Psoas muscle (tissue), 8 donors: ENCODE measurements at places on chromosomes 6 and 20. TPM values are rescaled to one million over a fixed set of nuclear protein-coding genes. Genes with fewer than 3 reads are reported as not detected.

GRCh38 chr20:60078351-60079250 lies 120.4 kb downstream of the CDH26 start:
- DNase-seq, result no peak

GRCh38 chr6:150874179-150874578 lies 8.7 kb downstream of the MTHFD1L start:
- DNase-seq, result no peak

- DNase-seq, result no peak
Observed at GRCh38 chr6:137863091-137863797, 3.8 kb upstream of the TNFAIP3 start.

DNA sequence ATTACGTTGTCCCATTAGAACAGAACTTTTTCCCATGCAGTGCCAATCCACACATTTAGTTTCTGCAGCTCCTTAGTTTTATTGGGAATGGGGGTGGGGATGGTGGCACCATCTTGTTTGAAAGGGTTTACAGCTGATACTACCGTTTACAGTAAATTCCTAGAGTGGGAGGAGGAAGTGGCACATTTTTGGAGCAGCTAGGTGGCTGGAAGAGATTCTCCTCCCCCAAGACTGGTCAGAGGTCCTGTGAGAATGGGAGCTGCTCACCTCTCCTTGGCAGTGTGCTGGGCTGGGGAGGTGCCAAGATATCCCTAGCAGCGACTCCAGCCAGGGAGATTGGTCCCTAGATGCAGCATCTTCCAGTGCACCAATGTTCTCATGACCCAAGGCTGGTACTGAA lies 12.4 kb upstream of the CCN6 start:
- DNase-seq, result no peak

GRCh38 chr6:84583784-84584183 lies 180.6 kb downstream of the TBX18 start:
- DNase-seq, result no peak

DNA sequence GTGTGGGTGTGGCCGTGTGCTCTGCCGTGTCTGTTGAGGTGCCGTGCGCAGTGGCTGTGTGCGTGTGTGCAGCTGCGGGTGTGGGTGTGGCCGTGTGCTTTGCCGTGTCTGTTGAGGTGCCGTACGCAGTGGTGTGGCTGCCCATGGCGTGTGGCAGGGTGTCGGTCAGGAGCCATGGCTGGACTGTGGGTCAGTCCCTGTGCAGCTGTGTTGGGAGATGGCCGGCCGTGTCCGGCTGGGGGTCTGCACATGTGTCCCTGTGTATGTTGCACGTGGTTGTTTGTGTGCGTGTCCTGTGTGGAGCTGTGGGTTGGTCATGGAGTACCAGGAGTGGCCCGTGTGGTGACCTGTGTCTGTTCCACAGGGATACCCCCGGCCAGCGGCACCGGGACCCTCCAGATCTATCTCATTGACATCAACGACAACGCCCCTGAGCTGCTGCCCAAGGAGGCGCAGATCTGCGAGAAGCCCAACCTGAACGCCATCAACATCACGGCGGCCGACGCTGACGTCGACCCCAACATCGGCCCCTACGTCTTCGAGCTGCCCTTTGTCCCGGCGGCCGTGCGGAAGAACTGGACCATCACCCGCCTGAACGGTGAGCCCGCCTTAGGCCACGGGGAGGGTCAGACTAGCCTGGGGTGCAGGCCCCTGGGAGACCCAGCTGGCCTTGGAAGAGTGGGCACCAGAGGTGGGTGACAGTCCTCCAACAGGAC lies 137.7 kb downstream of the TAF4 start:
- no peak for DNase-seq

DNA sequence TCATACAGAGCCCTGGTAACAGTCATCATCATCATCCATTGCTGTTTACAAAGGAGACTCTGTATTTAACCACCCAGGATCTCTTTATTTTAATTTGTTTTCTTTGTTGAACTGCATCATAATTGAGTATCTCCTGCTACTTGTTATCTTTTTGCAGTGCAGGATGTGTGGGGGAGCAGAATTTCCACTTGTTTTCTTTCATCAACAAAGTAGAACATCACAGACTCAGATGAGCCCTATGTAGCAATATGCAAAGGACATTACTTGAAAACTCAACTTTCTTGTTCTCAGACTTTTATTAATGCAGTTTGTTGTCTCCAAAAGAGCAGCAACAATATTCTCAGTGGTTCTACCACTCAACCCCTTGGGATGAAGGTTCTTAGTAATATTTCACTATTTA lies 38.7 kb upstream of the IPCEF1 start:
- no peak for DNase-seq

DNA sequence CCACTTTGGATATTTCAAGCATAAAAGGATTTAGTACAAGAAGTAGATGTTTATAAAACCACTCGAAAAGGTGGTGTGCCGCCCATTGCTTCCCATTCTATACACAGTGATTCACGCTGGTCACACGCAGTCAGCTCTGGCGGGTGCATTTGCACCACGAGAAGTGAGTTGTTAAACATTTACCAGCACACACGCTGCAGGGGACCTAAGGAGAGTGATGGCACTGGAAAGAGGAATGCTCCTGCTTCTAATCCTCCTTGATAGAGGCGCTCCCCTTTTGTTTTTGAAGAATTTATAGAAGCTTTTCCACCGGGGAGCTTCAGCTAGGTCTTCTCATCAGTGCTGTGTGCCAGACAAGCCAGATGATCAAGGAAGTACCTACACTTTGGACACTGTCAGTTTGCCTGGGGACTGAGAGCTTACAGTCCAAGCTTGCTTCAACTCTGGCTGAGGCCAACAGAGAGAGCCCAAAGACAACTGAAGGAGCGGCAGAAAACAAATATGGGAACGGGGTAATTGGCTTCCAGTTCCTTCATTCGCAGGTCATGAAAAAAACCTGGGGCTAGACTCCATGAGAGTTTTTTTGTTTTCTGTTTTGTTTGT lies 31.2 kb downstream of the MUC22 start:
- DNase-seq, result no peak

GRCh38 chr6:28537065-28537464 lies 11.4 kb downstream of the GPX5 start:
- DNase-seq, result no peak

- DNase-seq, result no peak
Observed at GRCh38 chr6:108953681-108954080, 105.5 kb downstream of the ARMC2 start.

DNA sequence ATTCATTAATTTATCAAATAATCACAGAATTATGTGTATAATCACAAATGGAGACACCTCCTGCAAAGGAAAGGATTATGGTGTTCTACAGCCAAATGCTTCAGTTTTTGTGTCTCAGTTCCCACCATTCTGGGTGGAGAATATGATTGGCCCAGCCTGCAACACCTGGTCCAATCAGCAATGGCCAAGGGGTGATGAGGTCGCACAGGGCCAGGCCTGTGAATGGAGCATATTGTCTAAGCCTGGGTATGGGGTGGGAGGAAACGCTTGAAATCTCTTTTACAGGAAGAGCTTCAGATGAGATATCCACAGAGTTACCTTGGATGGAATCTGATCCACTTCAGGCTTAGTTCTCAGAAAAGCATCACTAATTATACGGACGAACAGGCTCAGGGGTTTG lies 271.6 kb downstream of the DHX35 start:
- DNase-seq, result no peak

DNA sequence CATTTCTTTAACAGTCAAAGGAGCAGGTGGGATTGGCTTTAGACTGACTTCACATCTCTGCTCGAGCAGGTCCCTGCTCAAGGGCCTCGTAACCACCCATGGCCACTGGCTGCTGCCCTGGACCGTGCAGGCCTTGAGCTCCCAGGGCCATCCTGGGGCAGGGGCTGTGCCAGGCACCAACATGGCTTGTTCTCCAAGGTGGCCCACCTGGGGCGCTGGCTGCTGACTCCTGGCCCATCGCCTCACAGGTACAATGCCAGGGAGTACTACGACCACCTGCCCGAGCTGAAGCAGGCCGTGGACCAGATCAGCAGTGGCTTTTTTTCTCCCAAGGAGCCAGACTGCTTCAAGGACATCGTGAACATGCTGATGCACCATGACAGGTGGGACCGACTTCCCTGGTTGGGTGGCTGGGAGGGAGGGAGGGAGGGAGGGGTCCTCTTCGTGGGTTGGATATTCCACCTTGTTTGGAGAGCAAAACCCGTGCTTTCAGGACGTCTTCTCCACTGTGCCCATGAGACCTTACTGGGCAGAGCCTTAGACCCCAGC lies 46.1 kb downstream of the PYGB start:
- DNase-seq, result no peak

DNA sequence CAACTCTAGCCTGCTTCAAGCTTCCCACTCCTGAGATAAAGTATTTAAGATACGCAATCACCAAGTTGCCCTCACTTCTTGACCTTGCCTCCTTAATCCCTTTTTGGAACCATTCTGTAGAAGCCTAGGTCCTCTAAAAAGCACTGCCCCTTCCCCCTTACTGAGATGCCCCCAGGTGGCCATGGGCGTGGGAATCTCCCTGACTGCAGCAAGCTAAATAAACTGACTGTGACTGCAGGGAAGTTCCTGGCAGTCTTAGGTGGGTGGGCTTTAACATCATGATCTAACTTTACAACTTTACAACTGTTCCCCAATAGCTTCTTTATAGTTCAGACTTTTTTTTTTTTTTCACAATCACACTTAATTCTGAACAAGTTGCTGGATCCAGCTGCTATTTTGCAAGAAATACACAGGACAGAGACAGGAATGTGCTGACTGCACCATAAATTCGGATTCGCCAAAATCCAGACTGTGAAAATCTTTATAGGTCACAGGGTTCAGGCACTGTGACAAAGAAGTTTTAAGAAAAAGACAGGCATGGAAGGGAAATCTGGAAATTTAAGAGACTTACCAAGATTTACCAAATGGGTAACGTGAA lies 344.2 kb upstream of the SULF2 start:
- no peak for DNase-seq

- no peak for DNase-seq
Observed at GRCh38 chr20:47774131-47774777, 11.0 kb downstream of the SULF2 start.

GRCh38 chr6:135181333-135182070 lies 394 bp downstream of the MYB start:
- peak; percentile 48 for DNase-seq

GRCh38 chr6:64037427-64037826 lies 401.8 kb downstream of the PHF3 start:
- DNase-seq, result no peak

The LRRN4 gene
- total RNA-seq, result 0.10 TPM

The ECT2L gene
- total RNA-seq, result not detected

The TSBP1 gene
- total RNA-seq, result not detected

The NDUFAF5 gene
- 49.7 TPM for total RNA-seq

The GLYATL3 gene
- total RNA-seq, result not detected

The ATP6V1G2 gene
- total RNA-seq, result 2.8 TPM

The BMP7 gene
- not detected for total RNA-seq
